ENCODE measurements at places on chromosomes 12 and 14. TPM values are rescaled to one million over a fixed set of nuclear protein-coding genes. Genes with fewer than 3 reads are reported as not detected.

DNA sequence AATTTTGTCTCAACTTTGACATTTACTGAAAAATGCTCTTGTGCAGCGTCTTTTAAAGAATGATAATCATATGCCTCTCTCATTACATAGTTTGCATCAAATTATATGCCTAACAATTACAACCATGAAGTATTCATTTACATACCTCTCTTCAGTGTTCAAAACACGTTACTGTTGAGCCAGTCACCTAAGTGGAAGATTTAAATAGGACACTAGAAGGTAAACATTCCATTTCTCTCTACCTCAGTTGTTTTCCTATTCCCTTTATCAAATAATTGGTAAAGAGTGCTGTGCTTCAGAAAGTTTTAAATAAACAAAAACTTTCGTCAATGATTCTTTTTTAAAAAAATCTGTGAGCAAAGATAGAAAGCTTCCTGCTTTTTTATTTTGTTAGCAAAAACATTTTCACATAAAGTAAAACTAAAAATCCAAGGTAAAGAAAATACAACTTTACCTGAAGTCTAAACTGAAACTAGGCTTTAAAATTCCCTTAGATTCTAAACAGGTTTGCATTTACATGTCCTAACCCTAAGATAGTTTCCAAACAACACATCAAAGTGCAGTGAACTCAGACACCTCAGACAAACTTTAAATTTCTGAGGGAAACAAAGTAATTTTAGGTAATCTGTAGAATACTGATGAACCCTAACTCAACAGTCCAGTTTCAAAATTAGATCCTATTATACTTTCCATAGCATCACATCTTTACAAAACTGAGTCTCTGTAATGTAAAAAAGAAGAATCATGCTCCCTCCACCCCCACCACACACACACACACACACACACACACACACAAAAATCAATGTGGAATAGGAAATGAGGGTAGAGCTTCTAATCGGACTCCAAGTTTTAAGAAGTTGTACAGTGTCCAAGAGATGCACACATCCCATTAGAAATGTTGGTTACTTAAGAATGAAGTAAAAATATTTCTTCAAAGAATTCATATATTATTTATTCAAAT is 46.2 kb downstream of the PAWR start:
- DNase-seq = no peak

DNA sequence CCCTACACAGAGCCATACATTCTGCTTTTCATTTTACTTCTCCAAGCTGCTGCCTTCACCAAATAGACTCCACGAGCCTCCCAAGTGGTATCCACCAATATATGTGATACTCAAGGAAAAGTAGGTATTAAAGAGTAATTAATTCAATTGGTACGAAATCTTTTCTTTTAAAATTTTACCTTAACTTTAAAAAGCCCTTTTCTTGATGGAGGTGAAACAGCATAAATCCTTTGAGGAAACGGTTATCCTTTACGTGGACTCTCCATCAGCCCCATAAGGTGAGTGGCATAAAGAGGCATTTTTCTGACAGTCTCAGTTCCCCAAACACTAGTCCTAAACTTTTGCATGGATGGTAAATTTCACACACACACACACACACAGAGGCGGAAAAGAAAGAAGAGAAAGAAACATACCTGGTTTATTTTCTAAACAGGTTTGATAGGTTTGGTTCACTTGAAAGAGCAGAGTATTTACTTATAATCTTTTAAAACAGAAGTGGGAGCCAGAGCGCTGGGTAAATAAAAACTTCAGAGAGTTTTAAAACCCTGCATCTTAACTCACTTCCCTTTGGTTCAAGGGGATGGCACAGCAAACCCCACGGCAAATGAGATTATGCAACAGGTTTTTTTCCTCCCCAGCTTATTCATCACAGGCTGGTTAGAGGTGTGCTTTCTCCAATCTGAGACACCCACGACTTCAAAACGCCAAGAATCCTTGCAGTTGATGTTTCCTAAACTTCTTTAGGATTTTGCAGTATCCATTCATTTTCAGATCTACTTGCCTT is 1.9 kb downstream of the DUSP16 start:
- no peak for DNase-seq

DNA sequence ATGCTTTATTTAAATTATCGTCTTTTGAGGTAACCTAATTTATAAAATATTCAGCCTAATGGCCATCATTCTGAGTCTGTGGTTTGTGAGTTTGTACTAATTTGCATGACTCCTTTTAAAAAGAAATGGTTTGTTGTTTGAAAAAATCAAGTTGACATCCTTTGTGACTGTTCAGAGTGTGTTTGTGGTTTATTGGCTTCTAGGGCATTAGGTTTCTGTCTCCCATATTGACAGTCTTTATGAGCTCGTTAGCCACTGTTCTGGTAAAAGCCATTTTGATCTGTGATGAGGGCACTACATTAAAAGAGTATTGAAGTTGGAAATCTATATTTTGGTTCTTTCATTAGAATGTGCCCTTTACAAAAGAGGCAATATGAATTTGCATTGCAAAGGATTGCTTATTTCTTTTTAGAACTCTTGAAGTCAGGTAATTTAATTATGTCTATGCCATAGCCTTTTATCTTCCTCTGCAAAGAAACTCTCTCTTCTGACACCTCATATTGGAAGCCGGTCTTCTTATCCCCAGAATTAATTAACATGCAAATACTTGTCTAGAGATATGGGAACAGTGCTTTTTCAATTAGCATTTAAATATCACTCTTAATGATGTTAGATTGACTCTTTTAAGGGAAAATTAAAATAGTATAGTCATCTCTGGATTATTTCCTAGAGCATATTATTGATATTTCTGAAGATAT is 95.0 kb downstream of the CRADD start:
- no peak for DNase-seq

GRCh38 chr12:56954057-56954957 is 3.1 kb downstream of the RDH16 start:
- DNase-seq = no peak

GRCh38 chr12:77847680-77848431 is 17.2 kb downstream of the NAV3 start:
- no peak for DNase-seq

DNA sequence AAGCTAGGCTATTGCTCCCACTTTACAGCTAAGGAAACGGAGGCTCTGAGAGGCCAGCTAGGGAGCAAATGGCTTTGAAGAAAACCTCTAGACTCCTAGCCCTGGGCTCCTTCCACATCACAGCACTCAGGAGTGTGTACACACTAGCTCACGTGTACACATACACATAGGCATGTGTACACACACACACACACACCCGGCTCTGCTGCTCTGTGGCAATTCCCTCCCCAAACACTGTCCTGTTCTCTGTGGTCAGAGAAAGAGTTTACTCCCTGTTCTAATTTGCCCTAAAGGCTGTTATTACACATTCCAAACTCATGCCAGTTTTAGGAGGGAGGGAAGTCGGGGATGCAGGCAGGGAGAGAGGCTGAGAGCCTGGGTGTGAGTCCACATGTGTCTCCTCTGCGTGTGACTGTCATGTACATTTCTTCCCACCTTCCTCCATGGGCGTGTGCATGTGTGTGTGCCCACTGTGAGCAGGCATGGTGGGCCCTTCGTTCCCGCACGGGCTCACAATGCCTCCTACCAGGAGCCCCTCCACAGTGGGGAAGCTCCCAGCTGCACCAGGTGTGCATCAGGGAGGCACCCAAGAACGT is 14.2 kb downstream of the TRPV4 start:
- no peak for DNase-seq

- DNase-seq = no peak
Observed at GRCh38 chr12:100481021-100481420, 7.4 kb downstream of the NR1H4 start.

DNA sequence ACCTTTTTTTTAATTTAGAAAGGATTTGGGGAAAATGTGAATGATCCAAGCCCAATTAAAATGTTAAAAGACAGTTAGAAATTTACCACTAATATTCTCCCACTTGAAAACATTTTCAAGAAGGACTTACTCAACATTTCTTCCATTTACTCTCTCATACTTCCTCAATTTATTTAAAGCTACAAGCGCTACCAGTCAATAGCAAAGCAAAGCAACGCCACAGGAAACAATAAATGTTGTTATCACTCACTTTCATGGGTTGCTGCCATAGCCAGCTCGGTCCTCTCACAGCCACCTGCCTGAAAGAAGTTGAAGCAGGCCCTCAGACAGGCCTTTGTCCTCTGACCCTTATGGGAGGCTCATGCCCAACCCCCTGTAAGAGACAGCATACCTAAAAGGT is 6.0 kb upstream of the SOS2 start:
- DNase-seq = no peak

DNA sequence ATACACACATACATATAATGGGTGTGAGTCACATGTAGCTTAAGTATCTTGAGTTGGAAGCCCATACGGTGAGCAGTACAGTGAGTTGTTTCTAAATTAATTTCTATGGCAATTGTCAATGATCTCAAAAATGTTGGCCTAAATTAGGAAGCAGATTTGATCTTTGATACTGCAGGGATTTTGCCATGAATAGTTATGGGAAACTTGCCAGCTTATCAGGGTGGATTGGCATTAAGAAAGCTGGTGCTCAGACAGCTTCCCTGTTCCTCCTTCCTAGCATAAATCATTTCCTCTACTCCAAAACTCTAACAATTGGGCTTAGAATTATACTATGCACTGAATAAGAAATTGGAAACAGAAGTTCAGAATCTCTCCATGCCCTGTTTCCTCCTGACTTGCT is 150.9 kb upstream of the FRMD6 start:
- no peak for DNase-seq

DNA sequence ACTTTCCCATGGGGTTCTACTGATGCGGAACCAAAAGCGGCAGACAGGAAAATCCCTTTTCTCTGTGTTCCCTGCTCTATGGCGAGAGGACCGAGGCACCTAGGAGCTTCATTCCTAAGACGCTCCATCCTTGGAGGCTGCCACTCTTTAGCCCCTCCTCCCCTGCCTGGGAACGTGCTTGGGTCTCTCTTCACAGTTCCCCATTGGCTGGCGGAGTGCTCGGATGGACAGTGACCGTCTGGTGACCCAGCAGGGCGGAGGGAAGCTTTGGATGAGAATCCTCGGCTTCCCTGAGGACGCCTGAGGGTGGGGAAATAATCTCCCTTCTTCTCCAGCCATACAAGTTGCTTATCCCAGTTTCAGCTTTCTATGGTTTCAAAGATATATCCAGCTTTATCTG is 37.3 kb downstream of the KCNA5 start:
- no peak for DNase-seq

DNA sequence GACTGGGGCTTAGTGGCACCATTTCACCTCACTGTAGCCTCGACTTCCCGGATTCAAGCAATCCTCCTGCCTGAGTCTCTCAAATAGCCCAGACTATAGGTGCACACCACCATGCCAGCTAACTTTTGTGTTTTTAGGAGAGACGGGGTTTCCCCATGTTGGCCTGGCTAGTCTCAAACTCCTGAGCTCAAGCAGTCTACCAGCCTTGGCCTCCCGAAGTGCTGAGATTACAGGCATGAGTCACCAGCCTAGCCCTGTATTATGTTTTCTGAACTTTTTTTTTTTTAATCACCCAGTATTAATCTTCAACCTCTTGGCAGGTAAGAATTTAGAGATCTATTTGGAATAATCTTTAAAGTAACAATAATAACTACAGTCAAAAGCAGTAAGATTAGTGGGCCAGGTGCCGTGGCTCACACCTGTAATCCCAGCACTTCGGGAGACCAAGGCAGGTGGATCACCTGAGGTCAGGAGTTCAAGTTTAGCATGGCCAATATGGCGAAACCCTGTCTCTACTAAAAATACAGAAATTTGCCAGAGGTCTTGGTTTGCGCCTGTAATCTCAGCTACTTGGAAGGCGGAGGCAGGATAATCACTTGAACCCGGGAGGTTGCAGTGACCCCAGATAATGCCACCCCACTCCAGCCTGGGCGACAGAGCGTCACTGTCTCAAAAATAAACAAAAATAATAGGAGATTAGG is 8.6 kb downstream of the NANOG start:
- no peak for DNase-seq

DNA sequence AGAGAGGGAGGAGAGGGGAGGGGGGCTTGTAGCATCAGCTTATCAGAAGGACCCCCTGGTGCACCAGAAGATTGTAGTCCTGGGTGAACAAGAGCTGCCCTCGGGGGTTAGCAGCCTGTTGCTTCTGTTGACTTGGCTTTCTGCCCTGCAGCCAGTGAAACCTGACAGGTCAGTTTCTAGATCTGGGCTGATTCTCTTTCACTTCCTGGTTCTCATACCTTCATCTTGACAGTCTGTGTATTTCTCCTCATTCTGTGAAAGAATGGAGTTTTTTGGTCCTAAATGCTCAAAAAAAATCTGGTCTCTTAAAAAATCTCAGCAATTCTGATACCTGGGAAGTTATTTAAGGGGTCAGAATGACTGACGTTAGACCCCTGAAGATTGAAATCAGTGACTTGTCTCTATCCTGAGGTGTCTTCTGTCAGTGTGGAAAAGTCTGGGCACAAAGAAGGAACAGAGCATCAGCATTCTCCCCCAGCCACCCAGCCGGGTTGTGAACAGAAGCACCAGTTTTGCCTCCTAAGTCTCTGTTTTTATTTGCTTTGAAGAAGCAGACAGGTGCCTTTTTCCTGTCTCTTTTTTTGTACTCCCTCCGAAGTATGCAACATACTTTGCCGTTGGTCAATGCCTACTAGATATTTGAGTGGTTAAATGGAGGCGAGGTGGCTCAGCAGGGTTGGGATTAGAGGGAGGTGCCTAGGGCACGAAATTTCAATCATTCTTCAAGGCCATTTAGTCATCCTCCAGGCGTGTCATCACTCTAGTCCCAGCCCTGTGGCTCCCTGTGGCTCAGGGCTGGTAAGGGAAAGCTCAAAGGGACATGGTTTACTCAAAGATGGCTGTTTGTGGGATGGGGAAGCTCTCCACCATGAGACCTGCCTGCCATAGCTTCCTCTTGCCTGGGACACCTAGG is 24.0 kb downstream of the TTC9 start:
- DNase-seq = no peak

DNA sequence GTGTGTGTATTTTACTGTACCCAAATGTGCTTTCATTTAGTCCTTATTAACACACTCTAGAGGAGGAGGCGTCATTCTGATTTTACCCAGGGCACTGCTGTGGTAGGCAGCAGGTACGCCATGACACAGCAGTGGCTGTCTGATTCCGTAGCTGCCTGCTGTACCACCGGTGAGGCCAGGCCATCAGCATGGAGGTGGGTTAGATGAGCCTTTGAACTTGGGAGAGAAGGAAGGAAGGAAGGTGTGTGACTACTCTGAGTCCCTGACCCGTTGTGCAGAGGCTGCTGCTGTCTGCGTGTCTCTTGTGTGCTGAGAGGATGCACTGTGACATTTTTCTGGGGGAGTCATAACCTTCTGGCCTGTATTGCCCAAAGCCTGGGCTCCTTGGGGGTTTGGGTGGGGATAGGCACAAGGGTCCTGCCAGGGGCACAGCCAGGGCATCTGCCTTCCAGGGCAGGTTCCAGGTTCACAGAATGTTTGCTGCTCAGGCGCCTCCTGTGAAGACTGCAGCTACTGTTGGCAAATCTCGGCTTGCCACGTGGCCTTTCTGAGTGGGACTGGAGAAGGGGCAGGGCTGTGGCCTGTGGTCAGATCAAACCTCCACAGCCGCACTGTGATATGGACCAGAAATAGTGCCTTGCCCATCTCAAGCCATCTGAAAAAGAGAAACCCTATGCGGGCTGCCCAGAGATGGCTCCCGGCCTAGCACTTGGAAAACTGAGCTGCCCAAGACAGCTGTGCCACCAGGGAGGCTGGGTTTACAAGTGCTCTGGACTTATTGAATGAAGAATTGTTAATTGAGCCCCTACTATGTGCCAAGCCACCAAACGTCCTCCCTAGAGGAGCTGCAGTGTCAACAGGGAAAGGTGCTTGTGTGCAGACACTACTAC is 47.1 kb downstream of the MLXIP start:
- no peak for DNase-seq

TSPAN19 gene
- not detected for total RNA-seq

EPS8 gene
- total RNA-seq = 299 TPM

FGF6 gene
- not detected for total RNA-seq

IKZF4 gene
- total RNA-seq = 25.8 TPM

LIN7A gene
- total RNA-seq = 5.8 TPM
